ENCODE measurements at places on chromosomes 7 and 10.
A peak's percentile ranks its signal among the peaks of the same experiment; 100 is the strongest.

GRCh38 chr7:108809356-108809755, 239.7 kb downstream of the DNAJB9 start:
- DNase-seq: no peak

GRCh38 chr10:91740353-91740924, 57.8 kb upstream of the TNKS2 start:
- DNase-seq: no peak

DNA sequence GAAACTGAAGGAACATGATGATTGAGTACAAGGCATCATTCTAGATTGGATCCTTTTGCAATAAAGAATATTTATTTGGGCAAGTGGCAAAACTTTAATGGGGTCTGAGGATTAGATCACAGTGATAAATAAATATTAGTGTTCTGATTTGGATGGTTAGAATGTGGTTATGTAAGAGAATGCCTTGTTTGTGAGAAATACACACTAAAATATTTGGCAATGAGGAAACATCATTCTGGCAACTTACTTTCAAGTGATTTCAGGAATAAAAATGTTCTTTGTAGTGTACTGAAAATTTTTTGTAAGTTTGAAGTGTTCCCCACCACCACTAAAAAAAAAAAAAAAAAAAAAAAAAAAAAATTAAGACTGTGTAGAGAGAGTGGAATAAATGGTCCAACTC, 185.1 kb upstream of the NEBL start:
- DNase-seq: no peak

- no peak for DNase-seq
These were observed 32.3 kb downstream of the MDH2 start for GRCh38 chr7:76080204-76080603.

DNA sequence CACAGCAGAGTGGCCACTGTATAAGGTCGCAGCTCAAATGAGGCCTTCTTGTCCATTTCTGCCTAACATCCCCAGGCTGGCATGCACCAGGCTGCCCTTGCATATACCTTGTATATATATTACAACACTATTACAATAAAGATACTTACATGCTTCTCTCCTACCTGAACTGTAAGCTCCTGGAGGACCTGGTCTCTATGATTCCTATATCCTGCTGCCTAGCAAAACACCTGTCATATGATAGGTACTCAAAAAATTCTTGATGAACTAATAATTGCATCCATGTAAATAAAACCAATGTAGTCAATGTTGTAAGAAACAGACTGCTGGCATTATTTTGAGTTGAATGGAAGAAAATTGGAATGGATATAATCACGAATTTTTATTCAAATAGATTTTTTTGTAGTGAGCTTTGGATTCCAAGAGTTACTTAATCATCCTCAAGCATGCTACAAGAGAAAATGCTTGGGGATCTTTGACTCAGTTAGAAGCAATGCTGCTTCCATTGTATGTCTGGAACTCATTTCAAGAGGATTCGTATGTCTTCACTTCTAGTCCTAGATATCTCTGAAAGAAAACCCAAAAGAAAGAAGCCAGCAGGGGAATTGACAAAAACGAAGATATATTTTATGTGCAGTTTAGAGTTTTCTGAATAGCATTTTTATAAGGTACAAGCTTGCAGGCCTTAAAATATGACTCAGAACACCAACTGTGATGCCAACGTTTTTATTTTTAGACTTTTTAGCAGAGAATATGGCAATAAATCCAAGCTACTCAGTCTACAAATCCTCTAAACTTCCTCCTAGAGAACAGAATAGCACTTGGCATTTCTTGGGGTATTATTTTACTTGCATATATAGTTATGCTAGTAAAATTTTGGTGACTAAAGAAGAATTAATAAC, 53.1 kb downstream of the OSBPL3 start:
- peak; percentile 78 for DNase-seq

GRCh38 chr7:27774717-27775328, 34.9 kb downstream of the TAX1BP1 start:
- no peak for DNase-seq

DNA sequence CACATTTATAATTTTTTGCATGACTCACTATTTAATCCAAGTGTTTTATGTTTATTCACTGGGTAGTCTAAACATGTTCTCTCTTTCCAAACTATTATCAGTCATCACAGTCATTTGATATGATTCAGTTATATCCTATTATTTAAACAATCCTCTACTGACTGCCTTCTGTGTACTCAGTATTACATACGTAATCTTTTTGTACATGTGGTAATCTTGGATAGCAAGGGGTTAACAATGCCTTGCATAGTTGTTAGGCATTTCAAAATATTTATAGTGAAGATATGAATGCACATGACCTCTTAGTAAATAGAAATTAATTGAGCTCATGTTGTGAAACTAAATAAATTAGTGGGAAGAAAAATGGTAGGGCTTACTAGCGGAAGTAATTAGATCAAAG, 379.4 kb upstream of the KIAA1217 start:
- DNase-seq: no peak

DNA sequence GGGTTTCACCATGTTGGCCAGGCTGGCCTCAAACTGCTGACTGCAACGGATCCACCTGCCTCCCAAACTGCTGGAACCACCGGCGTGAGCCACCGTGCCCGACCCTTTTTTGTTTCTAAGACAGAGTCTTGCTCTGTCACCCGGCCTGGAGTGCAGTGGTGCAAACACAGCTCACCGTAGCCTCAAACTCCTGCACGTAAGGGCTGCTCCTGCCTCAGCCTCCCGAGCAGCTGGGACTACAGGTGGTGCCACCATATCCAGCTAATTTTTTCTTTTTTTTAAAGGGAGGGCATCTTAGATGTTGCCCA, 36.4 kb downstream of the ADAP1 start:
- no peak for DNase-seq

DNA sequence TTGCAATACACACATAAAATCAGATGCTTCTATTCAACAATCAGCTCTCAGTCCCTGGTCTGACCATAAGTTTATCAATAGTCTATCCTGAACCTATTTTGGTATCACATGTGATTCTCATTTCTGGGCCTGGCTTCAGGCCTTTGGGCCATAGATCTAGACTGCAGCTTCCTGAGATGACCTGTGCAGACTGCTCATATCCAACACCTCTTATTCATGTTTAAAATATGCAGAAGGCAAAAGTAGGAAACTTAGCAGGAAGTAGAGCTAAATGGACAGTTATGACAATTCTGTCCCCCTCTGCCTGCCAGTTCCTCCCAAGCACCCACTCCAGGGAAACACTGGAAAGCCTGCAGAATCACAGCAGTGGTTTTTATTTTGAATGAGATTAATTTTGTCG, 53.3 kb downstream of the C7orf25 start:
- peak; percentile 34 for DNase-seq

DNA sequence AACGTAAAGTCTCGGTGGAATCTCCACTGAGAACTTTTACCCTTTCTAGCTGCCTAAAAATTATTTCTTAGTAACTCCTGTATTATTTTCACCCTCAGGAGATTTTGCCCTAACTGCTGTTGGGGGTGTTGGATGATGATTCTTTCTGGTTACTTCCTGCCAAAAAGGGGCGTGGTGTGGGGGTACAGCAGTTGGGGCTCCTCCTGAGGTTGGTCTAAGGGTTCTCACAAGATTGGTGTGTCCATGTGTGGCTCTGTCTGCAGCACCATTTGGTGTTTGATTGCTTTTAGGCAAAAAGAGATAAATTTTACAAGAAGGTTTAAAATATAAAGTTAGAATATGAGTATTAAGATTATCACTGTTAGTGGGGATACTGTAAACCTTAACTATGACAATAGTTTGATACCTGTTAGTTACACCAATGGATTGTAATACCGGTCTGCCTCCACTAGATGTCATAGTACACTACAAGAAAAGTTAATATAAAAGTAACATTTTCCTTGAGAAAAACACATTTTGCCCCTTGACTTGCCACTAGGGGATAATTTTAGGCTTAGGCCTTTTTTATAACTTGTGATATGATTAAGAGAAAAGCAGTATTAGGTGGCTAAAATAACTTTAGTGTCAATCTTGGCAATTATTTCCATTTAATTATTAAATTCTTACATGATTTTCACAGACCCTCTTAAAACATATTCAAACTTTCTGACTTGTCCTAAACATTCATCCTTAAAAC, 928.7 kb downstream of the IPMK start:
- DNase-seq: peak; percentile 40

DNA sequence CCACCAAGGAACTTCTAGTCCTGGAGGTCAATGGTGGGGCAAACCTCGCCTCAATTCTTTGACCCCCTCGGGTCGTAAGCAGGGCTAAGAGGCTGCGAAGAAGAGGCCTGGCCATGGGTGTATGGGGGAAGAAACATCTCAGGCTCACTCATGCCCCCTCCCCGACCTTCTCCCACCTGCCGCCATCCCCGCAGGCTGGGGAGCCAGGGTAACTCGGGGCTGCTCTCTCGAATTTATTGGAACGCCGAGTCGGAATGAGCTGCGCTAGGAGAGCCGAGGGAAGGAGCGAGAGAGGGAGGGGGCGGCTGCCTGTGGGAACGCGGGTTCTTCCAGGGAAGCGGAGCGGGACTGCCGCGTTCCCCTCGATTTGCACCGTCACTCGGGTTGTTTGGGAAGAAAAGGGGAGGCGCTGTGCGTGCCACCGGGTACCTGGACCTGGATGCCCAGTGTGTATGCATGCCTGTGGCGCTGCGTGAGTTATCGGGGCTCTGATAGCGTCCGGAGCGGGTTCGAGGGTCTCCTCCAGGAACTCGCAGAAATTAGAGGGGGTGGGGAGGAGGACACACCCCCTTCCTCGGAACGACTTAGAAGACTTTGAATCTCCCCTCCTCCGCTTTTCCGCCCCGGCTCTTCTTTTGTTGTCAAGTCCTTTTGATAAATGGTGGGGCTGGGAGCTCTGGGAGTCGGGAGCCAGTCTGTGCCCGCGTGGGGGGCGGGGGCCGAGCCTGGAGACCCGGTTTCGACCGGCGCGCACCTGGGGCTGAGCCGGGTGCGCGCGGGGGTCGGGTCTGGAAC, 1.8 kb upstream of the ZNF503 start:
- DNase-seq: no peak

DNA sequence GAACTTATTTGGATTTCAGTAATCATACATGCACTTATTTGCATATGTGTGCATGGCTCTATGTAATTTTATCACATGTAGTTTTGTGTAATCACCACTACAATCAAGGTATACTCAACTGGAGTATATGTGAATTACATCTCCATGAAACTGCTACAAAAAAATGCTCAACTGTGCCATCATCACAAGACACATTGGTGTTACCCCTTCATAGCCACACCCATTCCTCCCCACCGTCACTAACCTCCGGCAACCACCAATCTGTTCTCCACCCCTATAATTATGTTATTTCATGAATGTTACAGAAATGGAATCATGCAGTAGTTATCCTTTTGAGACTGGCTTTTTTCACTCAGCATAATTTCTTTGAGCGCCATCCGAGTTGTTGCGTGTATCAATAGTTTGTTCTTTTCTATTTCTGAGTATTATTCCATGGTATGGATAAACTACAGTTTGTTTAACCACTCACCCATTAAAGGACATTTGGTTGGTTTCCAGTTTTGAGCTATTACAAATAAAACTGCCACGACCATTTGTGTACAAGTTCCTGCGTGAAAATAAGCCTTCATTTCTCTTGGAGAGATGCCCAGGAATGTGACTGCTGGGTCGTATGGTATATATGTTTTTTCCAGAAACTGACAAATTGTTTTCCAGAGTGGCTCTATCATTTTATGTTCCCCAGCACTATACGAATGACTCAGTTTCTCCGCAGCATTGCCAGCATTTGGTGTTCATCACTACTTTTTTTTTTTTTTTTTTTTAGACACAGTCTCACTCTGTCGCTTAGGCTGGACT, 11.3 kb upstream of the SMO start:
- DNase-seq: no peak

- no peak for DNase-seq
These were observed 17.4 kb upstream of the MRLN start for GRCh38 chr10:59770689-59771088.

DNA sequence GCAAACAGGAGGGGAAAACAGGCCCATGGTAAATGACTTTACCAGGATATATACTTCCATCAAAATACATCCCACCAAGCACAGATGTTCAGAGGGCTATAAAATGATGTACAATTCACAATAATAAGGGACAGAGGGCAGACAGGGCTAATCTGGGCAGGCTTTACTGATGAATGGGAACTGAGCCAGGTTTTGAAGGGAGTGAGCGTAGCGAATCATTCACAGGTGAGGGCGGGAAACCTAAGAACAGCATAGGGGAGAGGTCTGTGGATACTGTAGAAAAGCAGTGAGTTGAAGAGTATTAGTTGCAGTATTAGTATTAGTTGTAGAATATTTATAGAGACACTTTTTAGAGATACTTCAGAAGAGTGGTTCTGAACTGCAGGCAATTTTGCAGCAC, 180.8 kb downstream of the JAZF1 start:
- no peak for DNase-seq

- DNase-seq: no peak
These were observed 27.4 kb upstream of the PSMG3 start for GRCh38 chr7:1597066-1597760.
